ENCODE measurements at places on chromosomes 6 and 20.

- DNase-seq: no peak
Observed at GRCh38 chr6:168890981-168891365, 362.7 kb downstream of the THBS2 start.

- DNase-seq: no peak
Observed at GRCh38 chr6:129604321-129604720, 105.7 kb downstream of the ARHGAP18 start.

GRCh38 chr6:42449917-42450476 lies 1.7 kb downstream of the TRERF1 start:
- peak; percentile 29 for DNase-seq

- peak; percentile 5 for DNase-seq
Observed at GRCh38 chr6:89675949-89676748, 37.6 kb upstream of the LYRM2 start.

GRCh38 chr6:132763269-132763668 lies 5.6 kb upstream of the VNN2 start:
- peak; percentile 66 for DNase-seq

- no peak for DNase-seq
Observed at GRCh38 chr6:89187504-89187903, 29.7 kb downstream of the GABRR1 start.

DNA sequence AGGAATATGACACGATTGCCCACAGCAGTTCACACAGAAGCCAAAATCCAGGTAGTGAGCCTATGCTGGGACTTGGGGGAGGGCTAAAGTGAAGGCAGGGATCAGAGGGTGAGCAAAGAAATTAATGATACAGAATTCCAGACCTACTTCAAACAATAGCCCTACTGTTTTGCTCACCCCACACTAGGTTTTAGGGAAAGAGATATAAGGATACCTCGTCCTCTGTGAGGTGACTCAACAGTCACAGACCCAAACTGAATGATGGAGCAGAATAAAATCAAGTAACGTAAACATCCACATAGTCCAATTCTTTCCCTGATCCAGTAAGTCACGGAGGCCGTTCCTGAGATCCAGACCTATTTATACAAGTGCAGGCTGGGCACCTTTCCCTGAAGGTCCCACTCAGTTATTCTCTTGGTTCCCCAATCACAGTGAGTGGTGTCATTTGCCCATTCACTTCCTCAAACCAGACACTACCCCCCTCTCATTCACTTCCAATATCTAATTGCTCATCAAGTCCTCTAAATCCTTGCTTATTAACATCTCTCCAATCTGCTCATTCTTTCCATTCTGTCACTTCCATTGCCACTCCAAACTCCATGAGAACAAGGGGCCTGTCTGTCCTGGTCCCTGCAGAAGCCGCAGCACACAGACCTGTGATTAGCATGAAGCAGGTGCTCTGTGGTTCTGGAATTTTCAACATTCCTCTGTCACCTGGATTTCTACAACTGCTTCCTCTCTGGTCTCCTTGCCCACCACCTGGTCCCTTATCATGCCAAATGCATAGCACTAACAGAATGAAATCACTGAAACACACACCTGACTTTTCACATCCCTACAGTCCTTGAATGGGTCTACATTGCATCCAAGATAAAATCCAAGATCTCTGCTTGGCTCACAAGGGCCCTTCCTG lies 55.9 kb downstream of the ATXN1 start:
- DNase-seq: peak; percentile 46

- no peak for DNase-seq
Observed at GRCh38 chr6:106167096-106167814, 81.1 kb downstream of the PRDM1 start.

GRCh38 chr6:51571168-51571567 lies 516.2 kb downstream of the PKHD1 start:
- DNase-seq: no peak

DNA sequence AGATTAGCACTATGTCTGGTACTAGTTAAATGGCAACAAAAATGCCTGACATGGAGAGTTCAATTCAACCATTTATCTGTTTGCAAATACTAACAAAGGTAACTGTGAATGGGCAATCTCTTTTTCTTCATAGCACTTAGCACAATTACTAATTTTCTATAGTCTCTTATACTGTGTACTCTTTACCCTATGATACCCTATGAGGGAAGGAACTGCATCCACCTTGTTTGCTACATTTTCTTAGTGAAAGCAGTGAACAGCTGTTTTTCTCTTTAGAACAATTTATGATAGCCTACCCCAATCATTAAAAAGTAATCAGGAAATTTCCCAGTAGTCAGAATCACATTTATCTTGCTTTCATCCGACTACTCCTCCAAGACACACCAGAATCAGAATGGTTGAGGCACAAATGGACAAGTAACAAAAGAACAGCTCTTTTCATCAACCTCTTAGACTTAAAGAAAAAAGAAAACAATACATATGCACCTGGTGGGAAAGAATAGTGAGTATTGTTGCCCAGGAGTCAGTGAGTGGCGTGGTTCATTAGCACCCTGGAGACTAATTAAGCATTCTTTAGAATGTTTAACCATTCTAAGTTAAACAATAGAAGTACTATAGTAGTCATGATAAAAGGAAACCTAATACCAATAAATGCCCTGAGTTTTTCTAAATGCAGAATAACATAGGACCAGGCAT lies 16.7 kb downstream of the ZNF292 start:
- DNase-seq: no peak

- no peak for DNase-seq
Observed at GRCh38 chr20:8139899-8140298, 7.8 kb downstream of the PLCB1 start.

DNA sequence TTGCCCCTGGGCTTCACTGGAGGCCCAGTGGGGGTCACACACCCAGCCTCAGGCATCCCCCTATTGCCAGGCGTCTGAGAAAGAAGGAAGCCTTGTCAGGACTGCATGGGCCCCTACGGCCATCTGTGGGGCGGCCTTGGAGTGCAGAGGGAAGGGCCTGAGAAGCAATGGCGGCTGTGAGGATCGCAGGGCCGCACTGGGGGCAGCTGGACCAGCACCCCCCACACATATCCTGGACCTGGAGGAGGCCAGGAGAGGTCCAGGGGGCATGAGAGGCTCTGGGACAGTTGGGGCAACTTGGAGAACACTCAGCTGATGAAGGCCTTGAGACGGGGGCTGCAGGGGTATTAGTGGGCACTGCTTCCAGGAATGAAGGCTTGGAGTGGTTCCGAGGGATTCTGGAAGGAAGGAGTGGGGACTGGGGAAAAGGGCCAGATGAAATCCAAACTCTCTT lies 16.5 kb downstream of the MDFI start:
- no peak for DNase-seq

GRCh38 chr20:36092398-36093024 lies 62.0 kb upstream of the EPB41L1 start:
- no peak for DNase-seq

DNA sequence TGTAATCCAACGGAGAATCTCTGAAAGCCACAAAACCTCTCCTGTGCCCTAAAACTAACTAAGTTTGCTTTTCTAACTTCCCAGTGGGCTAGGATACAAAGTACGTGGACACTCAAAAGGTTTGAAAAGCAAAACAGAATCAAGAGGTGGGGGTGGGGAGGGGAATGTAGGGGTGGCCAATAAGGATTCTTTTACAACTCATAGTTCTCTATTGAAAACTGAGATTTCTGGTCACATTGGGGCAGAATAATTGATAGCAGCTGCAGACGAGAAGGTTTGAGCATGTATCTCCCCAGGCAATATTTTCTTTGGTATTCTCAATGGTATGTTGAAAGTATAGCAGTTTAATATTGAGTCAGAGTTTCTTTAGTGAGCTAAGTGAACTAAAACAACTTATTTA lies 376.7 kb upstream of the CITED2 start:
- no peak for DNase-seq

DNA sequence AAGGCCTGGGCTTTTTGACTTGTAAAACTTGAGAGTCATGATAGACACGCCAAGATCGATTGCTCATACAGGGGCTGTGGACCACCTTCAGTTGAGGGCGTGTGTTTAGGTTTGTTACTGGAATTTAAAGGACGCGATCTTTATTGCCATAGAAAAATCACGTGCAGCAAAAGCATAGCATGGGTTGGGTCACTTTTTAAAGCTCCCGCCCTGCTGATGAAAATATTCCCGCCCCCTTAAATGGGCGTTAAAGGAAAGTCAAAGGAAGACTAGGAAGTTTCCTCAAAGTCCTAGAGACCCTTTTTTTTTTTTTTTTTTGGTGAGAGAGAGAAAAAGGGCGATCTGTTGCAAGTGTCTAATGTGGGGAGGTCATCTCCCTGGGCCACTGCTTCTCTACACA lies 23.1 kb downstream of the TFAP2A start:
- no peak for DNase-seq

DNA sequence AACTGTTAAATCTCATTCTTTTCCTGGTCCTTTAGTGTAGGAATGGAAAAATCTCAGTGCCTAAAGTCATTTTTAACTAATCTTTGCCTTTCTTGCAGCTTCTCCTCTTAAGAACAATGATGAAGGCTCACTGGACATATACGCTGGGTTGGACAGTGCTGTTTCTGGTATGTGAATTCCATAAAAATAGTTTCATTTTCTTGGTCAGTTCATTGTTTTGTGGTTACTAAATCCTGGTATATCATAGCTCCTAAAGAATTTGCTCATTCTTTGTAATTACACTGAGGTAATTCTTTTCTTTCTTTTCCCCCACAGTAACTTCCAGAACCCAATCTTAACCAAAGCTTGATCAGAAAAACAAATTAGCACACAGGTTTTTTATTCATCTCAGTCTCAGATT lies 23.4 kb downstream of the CASP8AP2 start:
- no peak for DNase-seq

GRCh38 chr6:142218446-142218845 lies 71.4 kb downstream of the VTA1 start:
- DNase-seq: no peak

- DNase-seq: peak; percentile 90
Observed at GRCh38 chr6:21791581-21791980, 198.0 kb downstream of the SOX4 start.

GRCh38 chr6:71721642-71722041 lies 164.7 kb upstream of the RIMS1 start:
- DNase-seq: no peak

DNA sequence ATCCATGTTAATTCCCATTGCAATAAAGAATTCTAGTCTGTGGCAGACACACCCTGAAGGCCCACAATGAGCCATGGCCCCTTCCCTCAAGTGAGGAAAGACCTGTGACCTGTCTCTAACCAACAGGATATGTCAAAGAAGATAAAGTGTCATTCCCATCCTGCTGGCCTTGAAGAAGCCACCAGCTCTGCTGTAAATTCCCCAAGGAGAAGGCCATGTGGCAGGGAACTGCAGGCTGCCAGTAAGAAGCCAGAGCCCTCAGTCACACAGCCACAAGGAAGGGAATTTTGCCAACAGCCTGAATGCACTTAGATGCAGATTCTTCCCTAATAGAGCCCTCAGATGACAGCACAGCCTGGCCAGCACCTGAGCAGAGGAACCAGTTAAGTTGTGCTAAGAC lies 24.8 kb downstream of the VIP start:
- DNase-seq: no peak

- no peak for DNase-seq
Observed at GRCh38 chr20:1973601-1974440, 20.0 kb downstream of the PDYN start.

DNA sequence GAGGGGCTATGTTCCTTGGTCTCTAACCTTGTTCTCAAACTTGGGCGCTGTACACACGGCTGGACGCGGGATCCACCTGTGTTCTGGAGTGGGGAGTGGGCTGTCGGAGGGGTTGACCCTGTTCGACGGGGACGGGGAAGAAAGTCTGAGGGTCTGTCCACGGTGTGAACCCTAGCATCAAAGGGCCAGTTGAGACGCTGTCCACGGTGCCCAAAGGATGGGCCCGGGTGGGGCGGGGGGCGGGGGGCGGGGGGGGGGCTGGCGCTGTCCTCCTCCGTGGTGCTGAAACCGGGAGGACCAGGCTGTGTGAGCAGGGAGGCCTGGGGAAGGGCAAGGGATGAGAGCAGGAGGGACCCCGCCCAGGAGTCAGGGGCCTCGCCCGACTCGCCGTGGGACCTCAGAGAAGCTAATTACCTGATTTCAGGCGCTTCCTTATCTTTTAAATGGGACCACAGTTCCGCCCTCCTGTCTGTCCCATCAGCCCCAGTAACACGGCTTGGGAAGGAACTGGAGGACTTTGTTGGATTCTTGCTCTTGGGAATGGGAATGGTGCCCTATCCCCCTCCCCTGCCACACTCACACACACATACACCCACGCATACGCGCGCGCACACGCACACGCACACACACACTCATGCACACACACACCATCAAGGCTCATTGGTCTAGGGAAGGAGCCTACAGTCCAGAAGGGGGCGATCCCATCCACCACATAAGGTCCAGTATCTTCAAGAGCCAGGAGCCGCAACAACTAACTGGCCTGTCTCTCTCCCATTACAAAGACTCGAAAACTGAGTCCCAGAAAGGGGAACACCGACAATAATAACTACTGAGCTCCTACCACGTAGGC lies 1.0 kb upstream of the VSTM2L start:
- peak; percentile 75 for DNase-seq

- no peak for DNase-seq
Observed at GRCh38 chr20:4819901-4820300, 98.2 kb downstream of the PRND start.

- no peak for DNase-seq
Observed at GRCh38 chr6:65999288-65999791, 292.3 kb upstream of the EYS start.

GRCh38 chr6:42896178-42896719 lies 16.8 kb downstream of the RPL7L1 start:
- no peak for DNase-seq

DNA sequence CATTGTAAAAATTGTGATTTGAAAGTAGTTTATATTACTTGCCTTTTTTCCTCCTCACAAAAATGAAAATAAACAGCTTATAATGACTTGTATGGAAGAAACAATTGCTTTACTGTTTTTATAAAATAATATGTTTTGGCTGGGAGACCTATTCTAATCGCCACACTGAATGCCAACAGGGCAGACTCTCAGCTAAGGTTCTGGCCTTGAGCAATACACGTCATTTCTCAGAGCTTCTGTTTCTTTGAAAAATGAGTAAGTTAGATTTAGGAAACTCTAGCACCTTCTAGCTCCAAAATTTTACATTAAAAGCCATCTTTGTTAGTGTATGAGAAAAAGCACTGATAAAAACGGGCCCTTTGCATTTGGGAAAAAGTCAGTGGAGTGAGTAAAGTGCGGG lies 166.6 kb downstream of the ARID1B start:
- no peak for DNase-seq

GRCh38 chr20:9244811-9245210 lies 175.9 kb downstream of the PLCB4 start:
- DNase-seq: no peak

DNA sequence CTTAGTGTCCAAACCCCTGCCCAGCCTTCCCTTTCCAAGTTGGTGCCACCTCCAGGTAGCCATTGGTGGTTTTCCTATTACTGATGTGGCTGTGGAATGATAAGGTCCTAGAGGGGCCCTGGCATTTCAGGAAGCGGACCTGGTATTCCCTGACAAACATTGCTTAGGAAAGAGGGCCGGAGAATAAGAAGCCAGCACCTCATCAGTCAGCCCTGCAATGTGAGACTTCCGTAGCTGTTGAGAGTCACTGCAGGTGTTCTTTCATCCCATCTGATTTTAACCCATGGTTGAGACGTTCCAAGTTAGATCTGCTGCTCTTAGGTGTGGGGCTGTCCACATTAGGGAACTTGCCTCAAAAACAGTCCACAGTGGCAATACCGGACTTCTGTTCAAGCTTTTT lies 14.8 kb upstream of the NPEPL1 start:
- no peak for DNase-seq
